Stimulated activated CD8-positive, alpha-beta memory T cell treated with anti-CD3 and anti-CD28 coated beads, Interleukin-2, amount 100 ng/mL, for 1 hour (primary cell): ENCODE measurements at places on chromosomes 2 and 18.

GRCh38 chr2:234219046-234219310, 168.5 kb downstream of the SPP2 start:
- no peak for DNase-seq

DNA sequence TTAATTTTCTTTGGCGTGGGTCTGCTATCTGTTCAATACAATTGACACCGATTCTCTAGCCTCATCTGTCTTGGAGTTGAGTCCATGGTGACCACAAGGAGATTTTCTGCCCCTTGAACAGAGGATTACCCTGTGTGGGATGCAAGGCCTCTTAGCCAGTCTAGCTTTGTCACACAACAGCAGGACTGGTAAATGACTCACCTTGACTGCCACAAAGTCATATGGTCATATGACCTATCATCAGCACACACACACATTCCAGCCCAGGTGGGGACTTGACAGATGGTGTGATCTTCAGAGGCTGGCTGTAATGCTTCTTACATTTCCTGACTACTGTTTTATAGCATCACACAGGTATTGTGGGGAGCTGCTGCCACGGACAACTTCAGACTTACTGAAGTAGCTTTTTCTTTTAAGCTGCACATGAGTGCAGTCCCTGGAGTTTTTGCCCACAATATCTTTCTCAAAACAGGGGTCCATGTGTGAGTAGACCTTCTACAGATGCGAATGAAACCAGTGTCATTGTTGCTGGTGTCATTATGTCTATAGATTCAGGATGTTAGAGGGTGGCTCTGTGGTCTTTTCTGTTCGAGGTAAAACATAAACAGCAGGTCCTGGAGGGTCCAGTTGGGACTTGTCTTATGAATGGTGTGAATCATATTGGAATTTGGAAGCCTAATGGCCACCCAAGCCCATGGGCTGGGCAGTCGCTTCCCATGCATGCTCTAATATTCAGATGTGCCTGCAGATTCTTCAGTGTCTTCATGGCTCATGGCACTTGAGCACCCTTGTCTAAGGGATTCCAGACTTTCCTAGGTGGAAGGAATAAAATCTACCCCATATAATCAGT, 18.6 kb upstream of the ACOXL start:
- DNase-seq, result no peak

- no peak for DNase-seq
These were observed 98.7 kb downstream of the GRB14 start for GRCh38 chr2:164522561-164522981.

DNA sequence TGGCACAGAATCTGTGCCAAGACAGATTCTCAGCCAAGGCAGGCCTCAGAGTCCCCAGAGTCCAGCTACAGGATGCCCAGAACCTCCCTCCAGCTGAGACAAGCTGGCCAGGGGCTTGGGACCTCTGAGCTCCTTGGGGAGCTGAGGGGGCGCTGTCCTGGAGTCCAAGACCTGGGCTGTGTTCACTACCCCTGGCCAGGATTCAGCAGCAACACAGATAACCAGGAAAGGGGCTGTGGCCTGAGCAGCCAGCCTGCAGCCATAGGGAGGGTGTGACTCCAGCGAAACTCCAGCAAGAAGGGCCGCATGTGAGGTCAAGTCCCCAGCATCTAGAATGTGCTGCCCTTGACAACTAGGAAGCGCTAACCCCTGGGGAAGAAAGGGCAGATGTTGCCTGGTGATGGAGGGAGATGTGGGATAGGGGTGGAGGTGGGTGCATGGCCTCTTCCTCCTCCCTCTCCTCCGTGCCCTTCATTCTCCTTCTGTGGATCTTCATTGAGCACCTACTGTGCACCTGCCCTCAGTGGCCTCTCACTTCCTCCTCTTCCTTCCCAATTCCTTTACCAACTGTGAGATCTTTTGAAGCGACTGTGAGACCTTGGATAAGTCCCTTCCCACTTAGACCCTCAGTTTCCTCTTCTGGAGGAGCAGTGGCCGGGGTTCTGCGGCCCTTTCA, 7.7 kb upstream of the ARID5A start:
- no peak for DNase-seq

DNA sequence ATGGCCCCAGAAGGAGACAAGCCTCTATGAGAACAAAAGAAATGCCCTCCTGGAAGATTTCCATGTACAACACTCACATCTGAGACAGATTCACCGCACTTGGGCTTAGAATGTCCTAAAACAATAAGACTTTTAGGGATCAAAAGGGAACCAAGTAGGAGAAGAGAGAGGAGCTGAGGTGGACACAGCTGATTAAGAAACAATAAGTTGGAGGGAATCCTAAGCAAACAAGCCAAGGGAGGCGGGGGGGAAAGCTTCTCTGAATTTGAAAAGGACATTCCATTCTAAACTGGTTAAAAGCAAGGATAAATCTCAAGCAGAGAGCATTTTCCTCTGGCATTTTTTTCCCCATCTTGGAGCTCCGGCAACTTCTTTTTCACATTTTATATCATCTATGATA, 9.9 kb downstream of the ACVR1 start:
- DNase-seq, result no peak

DNA sequence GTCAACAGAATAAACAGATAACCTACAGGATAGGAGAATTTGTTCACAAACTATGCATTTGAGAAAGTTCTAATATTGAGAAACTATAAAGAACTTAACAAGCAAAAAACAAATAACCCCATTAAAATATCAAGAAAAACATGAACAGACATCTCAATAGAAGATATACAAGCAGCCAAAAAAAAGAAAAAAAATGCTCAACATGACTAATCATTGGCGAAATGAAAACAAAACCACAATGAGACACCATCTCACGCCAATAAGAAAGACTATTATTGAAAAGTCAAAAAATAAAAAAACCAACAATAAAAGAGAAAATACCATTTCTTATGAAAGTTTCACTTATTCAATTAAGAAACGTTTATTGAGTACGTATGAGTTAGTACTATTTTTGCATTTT, 800.5 kb downstream of the CBLN2 start:
- no peak for DNase-seq

GRCh38 chr2:1744446-1745170, at the start of gene PXDN:
Gene PXDN (minus strand): TSS chr2:1744515. CDS start chr2:1744455, 60 bp downstream.
- DNase-seq, result no peak

DNA sequence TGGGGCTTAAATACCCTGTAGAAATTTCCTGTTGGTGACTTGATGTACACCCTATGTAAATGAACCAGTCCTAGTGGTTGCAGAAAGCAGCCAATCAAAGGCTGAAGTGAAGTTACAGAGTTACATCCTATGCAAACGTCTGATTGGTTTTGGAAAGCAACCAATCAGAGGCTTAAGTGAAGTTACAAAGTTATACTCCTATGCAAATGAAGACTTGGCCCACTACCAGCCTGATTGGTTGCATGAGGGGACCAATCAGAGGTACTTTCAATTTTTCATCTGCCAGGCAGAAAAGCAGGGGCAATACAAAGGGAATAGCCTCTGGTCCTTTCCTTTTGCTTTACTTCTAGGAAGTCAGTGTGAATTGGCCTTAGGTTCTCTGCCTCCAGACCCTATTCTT, 13.6 kb upstream of the ZNF397 start:
- no peak for DNase-seq

DNA sequence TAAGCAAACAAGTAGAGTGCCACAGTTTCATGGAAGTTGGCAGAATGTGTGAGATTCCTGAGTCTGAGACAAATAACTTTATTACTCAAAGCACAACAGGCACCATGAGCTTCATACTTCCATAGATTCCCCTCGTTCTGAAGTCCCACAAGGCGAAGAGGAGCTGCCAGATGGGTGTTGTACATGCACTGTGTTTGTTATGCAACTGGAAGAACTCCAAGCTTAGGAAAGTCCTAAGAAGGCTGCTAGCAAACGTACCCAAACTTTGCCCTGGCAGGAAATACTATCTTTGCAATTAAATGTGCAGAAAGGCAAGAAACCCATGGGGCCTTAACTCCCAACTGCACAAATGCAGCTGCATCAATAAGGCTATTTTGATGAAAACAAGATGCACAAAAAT, 1.6 kb upstream of the GCA start:
- DNase-seq, result no peak

- DNase-seq, result no peak
These were observed 40.5 kb downstream of the ABCG8 start for GRCh38 chr2:43879261-43879660.

- DNase-seq, result no peak
These were observed 292.9 kb upstream of the MYT1L start for GRCh38 chr2:2623939-2624338.
